Caudate nucleus (tissue), 63 donors: ENCODE measurements at places on chromosomes 2 and 18.

DNA sequence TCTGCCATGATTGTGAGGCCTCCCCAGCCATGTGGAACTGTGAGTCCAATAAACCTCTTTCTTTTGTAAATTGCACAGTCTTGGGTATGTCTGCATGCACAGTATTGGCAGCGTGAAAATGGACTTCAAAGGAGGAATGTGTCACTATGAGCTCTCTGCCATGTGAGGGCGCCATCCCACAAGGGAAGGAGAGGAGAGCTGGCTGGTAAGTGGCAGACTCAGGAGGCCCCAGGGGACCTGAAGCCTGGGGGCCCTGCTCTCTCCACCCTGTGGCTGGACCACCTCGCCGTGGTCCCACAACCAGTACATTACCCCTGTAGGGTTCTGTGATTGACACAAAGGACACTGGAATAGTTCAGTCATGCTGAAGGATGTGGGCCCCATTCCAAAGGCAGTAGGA is 122.1 kb downstream of the RPIA start:
- DNase-seq, result no peak

GRCh38 chr2:205642599-205643356 is 39.5 kb upstream of the NRP2 start:
- no peak for DNase-seq

GRCh38 chr18:11996190-11996754 is 15.0 kb downstream of the IMPA2 start:
- no peak for DNase-seq

DNA sequence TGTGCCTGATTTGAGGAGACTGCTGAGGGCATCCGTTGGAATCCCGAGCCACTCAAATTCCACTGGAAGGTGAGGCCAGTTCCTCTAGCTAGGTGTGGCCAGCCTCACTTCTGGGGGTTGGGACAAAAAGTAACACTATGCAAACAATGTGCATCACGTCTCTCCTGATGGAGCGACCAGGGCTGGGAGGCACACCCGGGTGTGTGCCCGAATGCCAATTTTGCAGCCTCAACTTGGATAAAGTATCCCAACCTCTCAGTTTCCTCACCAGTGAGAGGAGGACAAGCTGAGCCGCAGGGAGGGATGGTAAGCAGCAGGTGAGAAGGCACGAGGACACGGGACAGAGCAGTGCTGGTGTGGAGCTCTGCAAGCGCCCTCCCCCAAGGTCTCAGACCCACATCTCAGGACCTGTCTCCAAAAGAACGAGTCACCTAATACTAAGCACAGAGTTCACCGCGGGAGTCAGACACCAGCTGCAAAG is 218.3 kb downstream of the HAUS1 start:
- DNase-seq, result no peak

DNA sequence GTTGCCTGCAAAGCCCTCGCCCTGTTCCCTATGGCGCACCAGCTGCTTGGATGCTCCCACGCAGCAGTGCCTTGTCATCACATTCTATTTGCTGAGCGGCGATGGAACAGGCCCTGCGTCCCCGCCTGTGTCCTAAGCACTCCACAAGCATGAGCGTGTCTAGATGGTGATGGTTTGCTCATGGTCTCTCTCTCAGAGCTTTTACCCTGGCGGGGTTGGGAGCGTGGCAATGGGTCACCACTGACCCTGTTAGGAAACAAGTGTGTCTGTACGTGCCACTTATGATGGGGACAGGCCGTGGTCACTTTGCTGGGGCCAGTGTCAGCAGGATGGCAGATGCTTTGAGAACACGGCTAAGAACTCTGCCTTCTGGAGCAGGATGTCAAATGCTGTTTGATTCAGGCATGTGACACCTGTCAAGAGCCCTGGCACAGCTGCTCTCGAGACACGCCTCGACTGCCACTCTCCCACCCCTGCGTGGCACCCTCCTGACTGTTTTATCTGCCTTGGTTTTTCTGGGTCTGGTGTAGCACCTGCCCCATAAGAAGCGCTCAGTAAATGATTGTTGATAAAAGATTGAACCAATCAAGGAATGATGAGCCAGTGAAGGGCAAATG is 44.2 kb downstream of the RRM2 start:
- no peak for DNase-seq

- no peak for DNase-seq
Observed at GRCh38 chr2:196925768-196926561, 542 bp downstream of the PGAP1 start.

DNA sequence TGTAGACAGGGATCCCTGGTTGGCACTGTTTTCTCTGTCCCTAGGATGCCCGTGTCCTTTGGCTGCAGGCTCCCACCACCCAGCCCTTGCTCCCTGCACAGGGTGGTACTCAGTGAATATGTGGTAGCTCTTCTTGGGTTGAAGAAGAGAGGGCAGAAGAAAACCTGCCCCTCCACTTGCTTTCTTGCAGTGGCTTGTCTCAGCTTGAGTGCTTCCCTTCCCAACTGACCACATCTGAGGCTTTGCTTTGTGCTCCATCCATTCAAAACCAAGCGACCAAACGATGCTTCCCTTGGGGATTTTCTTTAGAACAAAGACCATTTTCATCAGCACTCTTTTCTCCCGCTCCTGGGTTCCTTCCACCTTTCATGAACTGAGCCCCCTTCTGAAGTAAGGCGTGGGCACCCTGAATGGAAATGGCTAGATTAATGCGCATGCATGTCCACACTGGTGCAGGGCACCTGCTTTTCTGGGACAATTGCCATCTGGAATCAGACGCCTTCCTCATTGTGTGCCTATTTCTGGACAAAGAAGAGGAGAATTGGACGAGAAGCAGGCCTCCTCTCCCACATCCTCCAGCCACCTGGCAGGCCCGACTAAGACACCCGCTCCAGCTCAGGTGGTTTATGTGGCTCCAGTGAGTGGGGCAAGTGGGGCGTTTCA is 59.1 kb downstream of the ARL4C start:
- no peak for DNase-seq

DNA sequence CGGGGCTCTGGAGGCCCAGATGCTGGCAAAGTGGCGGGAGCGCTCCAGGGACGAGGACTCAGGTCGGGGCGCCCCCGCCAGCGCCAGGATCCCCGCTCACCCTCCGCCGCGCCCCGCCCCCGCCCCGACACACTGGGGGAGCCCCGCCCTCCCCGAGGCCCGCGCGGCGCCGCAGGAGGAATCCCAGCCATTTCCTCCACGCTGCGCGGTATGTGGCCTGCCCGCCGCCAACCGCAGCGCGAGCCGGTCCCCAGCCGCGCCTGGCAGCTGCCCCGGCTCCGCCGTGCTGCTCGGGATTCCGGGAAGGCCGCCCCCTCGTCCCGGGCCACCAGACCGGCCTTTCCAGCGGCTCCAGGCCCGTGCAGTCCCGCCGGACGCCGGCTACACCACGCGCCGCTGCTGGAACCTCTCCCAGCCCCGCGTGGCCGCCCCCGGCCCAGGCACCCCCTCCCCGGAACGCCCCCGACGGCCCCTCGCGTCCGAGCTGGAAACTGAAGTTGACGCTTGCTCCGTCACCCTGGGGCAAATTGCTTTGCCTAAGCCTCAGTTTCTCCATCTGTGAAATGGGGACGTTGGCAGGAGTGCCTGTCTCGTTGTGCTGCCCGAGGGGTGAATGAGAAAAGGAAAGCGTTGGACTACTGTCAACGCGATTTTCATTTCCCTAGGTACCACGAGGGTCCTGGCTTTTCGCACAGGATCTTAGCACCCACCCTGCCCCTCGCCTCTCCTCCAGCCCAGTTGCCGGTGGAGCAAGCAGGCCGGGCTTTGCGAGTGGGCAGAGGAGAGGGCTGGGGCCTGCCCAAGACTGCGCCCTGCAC is 53.6 kb downstream of the PKDCC start:
- DNase-seq, result no peak
